ENCODE measurements at places on chromosomes 11 and 22.

GRCh38 chr11:121521145-121522042 lies 68.6 kb upstream of the SORL1-AS1 start:
- peak; percentile 81 for DNase-seq

GRCh38 chr11:19433367-19433766 lies 192.6 kb upstream of the E2F8 start:
- DNase-seq = peak; percentile 21

DNA sequence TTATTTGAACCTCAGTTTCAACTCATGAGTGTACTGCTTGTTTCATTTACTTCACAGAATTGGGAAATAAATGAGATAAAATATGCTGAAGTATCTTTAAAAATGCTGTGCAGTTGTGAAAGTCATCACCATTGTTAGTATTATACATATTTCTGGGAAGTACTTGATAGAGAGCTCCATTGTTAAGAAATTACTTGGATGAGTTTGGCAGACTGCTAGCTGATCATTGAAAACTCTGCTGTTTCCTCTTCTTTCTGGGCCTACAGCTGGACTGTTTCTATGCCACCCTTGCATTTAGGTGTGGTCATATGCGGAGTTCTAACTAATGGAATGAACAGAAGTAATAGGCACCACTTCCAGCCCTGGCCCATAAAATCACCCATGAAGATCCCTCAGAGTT lies 10.0 kb downstream of the SIK2 start:
- DNase-seq = no peak

DNA sequence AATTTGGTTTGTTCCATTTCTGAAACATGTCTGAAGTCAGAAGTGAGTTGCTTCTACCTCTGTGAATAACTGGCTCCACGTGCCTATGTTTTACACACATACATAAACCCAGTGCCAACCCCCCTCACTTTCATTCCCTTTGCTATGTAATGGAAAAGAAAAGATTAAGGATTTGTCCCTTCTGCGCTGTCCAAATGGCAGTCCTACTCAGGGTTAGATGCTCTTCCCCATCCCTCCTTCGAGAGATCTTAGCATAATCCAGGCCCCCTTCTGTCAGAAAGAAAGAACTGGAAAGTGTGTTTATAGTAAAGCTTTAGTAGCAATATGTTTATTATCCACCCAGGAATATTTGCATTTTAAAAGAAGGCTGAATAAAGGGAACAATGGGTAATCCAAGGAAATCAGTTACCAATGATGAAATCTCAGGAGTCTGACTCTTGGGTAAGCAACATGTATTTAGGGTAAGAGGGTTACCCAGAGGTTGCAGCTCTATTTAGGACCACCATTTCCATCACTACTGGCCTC lies 3.1 kb upstream of the LAYN start:
- DNase-seq = no peak

- DNase-seq = no peak
Measured at GRCh38 chr22:45707605-45708004, 36.0 kb downstream of the ATXN10 start.

DNA sequence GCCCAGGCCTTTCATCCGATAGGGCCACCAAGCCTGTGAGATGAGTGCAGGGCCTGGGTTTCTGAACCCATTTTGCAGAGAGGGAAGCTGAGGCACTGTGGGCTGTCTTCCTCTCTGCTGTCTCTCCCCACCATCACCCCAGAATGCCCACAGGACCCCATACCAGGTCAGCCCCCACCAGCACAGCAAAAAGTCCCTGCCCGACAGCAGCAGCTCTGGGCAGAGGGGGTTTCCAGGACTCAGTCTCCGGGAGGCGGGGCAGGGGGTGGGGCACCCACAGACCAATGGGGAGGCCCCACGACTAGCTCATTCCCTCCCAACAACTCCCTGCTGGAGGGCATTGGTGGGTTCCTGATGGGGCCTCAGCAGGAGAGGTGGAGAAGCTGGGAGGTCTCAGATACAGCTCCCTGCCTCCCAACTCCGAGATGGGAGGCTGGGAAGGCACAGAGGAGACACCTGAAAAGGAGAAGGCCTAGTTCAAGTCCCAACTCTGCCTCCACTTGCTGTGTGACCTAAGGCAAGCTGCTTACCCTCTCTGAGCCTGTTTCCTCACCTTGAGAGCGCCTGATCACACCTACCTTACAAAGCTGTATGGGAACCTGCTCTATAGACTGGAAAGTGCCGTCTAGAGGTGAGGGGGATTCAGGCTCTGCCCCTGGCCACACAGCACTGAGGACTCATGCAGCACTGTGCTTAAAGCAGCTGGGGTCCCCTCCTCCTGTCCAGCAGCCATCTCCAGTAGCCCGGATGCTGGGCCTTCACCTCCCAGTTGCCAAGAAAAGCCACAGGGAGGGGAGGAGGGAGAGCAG lies 3.5 kb downstream of the CBX7 start:
- peak; percentile 4 for DNase-seq
